ENCODE measurements at places on chromosomes 4 and X.

- DNase-seq: no peak
Measured at GRCh38 chrX:112851806-112852205, 11.2 kb upstream of the AMOT start.

DNA sequence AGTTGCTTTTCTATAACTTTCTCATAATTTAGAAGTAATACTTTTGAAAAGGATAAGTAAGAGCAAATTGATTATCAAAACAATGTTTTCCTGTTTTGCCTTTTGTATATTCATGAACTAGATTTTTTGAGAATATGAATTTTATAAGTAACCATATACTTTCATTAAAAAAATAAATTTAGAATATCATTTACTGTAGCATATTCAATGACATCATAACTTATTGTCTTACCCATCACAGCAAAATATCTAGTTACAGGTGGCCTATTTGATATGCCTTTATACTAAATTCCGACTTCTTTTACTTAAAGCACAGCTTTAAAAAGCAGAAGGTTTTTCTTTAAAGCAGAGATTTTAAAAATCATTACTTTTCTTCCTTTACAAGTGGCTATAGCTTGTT is 20.1 kb downstream of the BLTP1 start:
- DNase-seq: no peak

DNA sequence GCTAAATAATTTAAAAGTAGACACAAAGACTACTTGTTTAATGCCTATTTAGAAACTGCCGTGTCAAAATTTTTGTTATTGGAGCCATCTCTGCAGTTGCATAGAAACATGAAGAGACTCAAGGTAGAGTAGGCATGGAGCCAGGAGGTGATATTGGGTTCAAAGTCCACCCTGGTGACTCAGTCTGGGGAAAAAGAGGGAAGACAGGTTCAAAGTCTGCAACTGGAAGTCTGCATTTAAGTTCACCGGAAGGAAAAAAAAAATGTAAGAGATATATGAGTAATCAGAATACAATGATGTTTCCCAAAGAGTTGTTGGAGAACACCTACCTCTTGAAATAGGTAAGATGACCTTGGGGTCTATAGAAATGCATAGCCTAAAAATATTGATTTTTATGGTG is 67.4 kb upstream of the QRFPR start:
- DNase-seq: no peak

GRCh38 chr4:88759895-88760290 is 62.3 kb upstream of the NAP1L5 start:
- no peak for DNase-seq

DNA sequence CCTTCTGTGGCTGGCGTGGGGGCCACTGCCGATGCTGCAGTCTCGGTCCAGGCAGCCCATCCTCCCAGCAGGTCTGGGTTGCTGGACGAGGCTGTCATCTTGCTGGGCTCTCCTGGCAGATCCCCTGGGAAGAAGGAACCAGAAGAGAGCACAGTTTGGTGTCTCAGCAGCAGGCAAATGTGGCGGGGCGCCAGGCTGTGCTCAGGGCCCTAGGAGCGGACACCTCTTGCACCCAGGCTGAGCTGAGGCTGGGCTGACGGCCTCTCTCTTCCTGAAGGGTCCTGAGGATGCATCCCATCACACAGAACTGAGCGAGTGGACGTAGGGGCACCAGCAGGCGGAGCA is 39.2 kb upstream of the CPLX1 start:
- DNase-seq: no peak

GRCh38 chr4:143285696-143286437 is 50.8 kb upstream of the GAB1 start:
- DNase-seq: no peak

DNA sequence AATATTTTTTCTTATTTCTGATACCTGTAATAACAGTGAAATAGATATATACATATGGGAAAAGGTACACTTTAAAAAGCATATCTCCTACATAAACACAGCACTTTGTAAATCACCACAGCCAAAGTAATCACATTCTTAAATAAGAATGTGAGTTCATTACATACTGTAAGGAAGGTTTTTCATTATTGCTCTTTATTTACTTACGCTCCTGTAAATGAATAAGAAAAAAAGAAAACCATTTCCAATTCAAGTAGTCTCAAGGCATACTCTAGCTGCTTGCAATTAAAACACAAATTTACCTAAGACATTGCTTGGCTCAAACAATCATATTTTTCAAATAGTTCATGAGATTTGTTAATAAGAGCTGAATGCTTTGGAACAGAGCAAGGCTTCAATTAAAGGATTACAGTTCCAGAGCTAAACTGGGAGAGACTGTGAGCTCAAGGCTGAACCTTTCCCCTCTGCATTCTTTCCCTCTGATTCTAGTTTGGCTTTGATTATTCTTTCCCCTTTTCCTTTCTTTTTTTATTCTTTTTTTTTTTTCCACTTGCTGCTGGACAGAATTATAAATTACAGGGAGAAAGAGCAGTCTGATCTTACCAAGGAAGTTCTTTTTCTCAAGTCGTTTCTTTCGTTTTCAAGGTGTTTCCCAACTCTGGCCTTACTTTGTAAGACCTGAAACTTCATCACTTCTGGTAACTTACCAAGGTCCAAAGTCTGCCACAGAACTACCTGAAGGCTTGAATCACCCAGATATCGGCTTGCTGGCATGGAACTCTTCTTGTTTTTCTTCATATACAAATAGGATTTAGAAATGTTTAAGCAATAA is 278.3 kb downstream of the INPP4B start:
- DNase-seq: no peak

DNA sequence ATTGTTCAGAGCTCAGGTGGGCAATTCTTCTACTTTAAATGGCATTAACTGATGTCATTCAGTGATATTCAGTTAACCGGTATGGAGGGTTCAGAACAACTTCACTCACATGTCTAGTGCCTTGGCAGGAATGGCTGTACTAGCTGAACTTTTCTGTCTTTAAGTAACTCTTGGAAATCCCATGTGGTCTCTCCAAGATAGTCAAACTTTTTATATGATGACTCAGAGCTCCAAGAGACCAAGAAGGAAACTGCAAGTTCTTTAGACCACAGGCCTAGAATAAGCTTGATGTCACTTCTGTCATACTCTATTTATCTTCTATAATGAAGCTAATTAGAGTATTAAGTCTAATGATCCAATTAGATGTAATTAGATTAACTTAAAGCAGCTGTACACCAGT is 24.9 kb downstream of the LHFPL1 start:
- DNase-seq: no peak

DNA sequence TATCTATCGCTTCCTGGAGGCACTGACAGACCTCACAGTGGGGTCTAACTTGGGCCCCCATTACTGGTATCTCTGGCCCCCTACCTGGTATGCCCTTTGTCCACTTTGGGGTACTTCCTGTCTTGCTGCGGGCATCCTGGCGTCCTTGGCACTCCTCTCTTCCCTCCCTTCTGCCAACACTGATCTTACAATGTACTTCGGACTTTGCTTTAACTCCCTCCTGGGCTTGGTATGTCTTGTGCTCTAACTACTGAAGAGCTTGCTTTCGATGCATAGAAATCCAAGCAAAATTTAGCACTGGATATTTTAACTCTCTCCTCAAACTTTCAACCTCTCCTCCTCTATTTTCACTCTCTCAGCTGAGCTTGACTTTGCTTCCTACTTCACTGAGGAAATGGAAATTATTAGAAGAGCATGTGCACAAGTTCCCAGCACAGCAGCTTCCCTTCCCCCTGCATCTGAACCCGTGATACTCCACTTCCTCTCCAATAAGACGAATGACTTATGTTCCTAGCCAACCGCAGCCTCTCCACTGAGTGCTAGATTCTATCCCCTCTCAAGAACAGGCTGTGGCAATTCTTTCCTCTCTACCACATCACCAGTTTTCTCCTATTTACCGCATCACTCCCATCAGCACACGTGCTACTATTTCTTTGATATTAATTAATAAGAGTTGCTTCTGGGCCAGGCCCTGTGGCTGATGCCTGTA is 52.9 kb downstream of the SUPT20HL2 start:
- no peak for DNase-seq

GRCh38 chrX:35847736-35848135 is 49.6 kb downstream of the MAGEB16 start:
- DNase-seq: no peak

DNA sequence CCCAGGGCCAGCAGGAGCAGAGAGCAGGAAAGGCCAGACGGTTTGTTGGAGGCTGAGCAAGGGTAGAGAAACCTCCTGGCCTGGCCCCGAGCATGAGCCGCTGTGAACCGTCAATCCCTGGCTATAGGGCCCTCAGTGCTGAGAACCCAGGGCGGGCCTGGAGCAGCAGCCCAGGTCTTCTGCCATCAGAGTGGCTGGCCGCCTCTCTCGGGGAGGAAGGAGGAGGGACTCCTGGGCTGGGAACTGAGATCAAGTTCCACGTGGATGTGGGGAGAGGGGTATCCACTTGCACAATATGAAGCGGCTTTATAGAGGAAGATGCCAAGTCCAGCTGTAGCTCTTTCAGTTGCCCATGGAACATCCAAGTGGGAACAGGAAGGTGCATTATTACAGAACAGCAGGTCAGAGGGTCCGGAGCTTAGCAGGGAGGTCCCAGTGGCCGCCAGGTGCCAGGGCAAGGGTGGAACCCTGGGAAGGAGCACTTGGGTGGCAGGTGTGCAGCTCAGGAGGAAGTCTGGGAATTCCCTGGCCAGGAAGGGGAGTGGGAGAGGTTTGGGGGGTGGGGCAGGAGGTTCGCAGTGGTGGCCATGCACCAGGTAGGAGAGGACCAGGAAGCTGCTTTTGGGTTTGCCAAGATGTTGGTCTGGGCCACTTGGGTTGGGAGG is 31.7 kb upstream of the CRMP1 start:
- no peak for DNase-seq

- peak; percentile 10 for DNase-seq
Measured at GRCh38 chrX:120308959-120309872, 2.0 kb downstream of the TMEM255A start.

GRCh38 chrX:47191806-47192401 is 1.7 kb upstream of the UBA1 start:
- DNase-seq: no peak

DNA sequence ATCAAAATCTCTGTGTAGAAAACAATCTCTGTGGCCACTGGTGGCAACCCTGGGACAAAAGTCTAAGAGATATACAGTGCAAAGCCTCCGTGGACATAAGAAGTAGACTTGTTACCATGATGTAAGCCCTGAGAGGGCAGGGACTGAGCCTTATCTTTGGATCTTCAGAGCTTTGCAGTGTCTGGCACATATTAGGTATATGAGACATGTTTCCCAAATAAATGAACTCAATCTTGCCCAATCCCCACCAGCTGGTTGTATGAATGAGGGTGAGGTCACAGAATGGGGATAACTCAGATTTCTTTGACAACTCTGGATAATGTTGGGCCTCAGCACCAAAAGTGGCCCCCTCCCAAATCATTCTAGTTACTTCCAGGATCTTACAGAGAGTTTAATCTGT is 511.4 kb upstream of the DIPK2B start:
- no peak for DNase-seq

DNA sequence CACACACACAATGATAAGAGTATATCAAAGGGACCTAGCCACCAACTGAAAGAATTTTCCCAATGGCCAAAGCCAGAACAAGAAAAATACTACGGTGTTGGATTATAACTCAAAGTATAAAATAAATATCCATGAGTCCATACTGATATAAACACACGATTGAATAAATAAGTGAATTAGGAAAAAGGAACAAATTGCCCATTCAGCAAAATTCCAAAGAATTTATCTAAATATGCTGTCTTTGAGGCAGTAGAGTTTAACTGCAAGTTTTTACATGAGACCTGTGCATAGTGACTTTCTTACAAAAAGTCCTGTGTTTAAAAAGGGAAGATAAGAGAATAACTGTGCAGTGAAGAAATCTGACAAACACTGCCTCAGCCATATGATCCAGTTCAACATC is 278.8 kb upstream of the PPARGC1A start:
- DNase-seq: no peak

- DNase-seq: no peak
Measured at GRCh38 chrX:13805241-13805640, 11.7 kb downstream of the GPM6B start.

- no peak for DNase-seq
Measured at GRCh38 chr4:118265312-118266144, 87.3 kb downstream of the PRSS12 start.

GRCh38 chr4:184168406-184169019 is 49.2 kb downstream of the ENPP6 start:
- peak; percentile 43 for DNase-seq

DNA sequence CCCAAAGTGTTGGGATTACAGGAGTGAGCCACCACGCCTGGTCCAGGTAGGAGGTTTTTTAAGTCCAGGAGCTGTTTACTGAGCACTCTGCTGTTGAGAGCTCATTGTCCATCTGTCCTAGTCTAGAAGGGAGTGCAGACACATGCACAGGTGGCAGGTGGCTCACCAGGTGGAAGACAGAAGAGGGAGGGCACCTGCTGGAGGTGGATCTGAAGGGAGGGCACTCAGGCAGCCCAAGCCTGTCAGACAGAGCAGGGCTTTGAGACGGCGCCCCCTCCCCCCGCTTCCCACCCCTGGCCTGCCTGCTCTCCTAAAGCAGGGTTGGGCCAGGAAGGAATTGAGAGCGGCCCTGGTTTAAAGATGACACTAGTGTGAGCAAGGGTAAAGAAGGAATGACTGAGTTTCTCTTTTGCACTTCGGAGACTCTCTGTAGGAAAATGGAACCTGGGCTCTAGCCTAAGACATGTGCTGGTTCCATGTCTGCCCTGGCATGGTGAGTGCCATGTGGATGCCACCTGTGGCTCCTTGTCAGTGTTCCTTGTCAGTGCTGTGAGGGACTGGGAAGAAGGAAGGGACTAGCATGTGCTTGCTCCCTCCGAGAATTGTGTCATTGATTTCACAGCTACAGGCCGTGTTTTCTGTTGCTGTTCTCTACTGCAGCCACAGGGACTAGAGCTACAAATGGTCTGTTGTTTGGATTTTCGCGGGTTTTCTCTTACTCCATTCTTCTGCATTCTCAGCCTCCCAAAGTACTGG is 108.6 kb downstream of the TNIP2 start:
- DNase-seq: no peak

- DNase-seq: no peak
Measured at GRCh38 chrX:69366183-69366582, 137.9 kb upstream of the NALF2 start.

DNA sequence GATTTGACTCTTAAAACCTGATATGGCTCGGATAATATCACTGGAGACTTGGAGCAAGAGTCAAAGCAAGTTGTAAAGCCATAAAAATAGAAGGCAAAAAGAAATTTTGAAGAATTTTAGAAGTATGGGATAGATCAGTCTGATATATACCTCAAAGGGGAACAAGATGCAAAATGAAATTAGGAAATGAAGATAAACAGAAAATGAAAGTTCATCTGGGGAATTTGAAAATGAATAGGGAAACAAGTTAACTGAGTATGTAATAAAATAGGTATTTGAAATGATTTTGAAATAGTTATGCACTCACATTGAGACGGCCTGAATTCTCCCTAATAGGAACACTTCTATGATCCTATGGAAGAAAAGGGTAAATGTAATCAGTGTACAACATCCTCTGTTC is 5.7 kb downstream of the CYP2U1 start:
- DNase-seq: no peak

GRCh38 chr4:13329963-13330362 is 154.2 kb downstream of the RAB28 start:
- DNase-seq: no peak

Data from activated naive CD4-positive, alpha-beta T cell (primary cell).